ENCODE measurements at places on chromosomes 12 and 14. TPM values are rescaled to one million over a fixed set of nuclear protein-coding genes. Genes with fewer than 3 reads are reported as not detected.

DNA sequence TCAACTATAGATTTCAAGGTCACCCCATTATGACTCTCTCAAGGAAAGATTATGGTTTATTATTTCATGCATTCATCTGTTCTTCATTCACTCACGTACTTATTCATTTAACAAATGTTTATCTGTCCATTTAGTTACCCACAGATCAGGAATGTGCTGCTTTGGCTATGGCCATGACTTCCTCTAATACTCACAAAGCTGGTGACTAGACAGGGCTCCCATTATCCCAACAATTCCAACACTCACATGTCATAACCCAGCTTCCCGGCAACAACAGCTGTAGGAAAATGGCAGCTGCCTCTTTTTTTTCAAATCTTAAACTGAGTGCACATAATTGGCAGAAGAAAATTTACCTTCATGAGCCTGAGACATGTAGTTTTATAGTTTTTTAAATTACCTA lies 190.8 kb upstream of the CCDC196 start:
- no peak for DNase-seq

- DNase-seq: no peak
Observed at GRCh38 chr12:41120211-41120610, 67.9 kb upstream of the PDZRN4 start.

DNA sequence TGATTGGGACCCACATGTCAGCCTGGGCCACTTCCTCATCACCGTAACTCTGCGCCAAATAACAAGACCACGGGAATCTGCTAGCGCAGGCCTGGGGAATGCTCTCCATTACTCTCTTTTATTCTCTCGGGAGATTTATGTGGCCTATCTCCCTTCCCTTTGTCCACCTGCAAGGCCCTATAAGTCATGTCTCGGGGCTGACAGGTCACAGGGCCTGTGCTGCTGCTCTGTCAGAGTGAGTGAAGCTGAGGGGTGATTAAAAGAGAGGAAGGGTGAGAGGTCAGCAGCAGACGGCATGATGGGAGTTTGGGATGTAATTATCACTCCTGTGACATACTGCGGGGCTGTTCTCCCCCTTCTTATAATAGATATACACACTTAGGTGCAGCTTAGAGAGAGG lies 26.2 kb upstream of the GPATCH2L start:
- no peak for DNase-seq

DNA sequence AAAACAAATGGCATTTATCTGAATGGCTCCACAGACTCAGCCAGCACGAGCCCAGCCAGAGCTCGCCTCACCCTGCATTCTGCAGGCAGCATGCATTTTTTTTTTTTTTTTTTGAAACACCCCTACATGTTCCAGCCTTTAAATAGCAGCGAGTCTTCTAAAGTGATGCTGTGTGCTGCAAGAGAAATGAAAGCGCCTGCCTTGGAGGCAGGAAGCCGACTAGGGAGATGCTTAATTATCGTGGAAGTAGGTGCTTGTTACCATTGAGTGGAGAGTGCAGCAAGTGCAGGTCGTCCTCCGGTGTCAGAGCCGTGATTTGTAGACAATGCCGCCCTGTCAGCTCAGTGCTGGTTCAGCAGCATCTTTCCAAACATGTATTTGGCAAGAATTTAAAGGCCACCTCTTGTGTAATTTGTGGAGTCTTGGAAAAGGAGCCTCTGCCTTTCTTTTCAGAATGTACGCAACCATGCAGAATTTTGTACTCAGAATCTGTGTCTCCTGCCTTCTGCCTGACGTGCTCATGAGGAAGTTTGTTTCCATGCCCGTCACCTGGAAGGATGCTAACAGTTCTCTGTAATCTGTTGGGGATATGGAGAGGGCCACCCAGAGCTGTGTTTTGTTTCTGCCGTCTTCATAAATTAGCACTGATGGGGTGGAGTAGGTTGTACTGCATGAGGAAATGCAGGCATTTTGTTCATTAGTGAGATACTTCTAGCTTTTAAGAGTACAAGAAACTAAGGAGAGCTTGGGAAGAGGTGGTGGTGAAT lies 345.9 kb upstream of the RGS6 start:
- peak; percentile 12 for DNase-seq

DNA sequence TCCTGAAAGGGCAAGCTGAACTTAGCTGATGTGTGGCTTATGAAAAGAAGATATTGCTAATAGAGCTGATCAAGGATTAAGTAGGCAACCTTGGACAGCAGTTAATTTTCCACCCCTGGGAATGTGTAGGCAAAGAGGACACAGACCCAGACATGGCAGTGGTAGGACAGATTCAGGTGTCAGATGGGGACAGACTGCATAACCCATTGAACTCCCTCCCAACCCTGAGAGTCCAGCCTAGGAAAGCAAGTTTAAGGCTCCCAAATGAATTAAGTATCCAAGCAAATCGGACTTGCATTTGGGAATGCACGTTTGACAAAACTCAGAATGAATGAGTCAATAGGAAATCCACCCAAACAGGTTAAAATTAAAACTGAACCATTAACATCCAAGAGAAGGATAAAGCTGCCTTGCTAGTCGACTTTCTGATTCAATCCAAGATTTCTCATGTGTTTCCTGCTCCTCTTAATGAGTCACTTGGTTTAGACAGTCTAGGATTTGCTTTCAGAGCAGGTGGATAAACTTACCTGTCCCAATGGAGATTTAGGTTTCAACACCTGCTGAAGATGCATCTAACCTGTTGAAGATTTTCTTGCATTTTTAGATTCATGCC lies 385.4 kb downstream of the CCDC91 start:
- no peak for DNase-seq

DNA sequence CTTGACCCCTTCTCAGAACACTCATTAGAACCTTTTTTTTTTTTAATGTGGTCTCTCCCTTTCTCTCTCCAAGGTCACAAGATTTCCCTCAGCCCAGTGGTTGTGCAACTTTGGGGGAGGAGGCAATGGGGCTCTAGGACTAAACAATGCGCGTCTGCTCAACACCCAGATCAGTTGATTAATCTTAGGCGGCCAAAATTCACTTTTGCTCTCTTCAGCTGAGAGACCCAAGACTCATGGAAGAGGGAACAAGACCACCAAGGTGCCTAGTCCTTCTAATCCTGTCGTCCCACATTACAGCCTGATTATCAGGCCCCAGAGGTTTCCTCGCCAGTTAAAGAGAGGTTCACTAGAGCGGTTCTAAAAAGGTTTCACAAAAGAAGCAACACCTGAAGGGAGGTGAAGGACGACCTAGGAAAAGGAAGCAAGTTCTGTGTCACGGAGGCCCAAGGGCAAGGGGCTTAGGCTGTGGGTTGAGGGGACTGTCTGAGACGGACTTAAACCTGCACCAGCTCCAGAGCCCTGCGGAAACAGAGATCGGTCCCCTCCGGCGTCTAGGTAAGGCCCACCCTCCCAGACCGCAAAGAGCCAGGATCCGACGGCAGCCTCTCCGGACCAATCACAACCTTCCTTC lies 824 bp upstream of the TARBP2 start:
- peak; percentile 77 for DNase-seq

DNA sequence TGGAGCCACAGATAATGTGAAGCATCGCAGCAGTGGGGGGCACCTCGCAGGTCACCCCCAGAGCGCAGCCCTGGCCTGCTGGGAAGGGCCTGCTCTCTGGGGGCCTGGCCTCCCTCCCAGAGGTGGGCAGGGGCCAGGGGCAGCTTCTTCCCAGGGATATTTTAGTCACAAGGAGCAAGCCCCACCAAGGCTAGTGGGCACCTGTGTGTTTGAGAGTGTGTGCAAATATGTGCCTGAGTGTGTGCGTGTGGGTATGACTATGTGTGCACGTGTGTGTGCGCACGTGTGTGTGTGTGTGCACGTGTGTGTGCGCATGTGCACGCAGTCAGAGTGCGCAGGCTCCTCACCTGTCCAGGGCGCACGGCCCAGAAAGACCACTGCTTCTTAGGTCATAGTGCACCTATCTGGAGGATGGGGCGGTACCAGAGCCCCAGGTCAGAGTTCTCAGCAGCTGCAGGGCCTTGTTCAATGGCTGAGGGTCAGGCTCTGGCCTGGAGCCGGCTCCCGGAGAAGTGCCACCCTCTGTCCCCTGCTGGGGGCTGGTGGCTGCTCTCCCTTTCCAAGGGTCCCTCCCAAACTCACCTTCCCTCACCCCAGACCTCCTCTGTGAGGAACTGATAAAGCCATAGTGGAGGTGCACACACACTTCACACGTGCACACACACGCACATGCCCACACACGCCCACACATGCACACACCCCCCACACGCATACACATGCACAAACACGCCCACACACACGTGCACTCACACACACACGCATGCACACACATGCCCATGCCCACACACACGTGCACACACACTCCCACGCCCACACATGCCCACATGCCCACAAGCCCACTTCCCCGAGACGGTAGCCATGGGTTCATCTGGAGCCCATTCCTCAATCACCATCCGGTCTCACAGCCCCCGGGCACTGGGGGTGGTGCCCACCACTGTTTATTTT lies 128.5 kb downstream of the KIF26A start:
- no peak for DNase-seq

PCK2 gene
- 177 TPM for polyA plus RNA-seq

KIF5A gene
- 12.3 TPM for polyA plus RNA-seq

TMTC1 gene
- 4.0 TPM for polyA plus RNA-seq

Measured in large intestine (tissue), 12 donors.